Activated T-helper 2 cell treated with anti-CD3 and anti-CD28 coated beads, Interferon-gamma antibody, Interleukin-2, Interleukin-4, amounts not matched to agents 10 μg/mL and 5 μg/mL and 100 μg/mL, durations not matched to agents 14 hours and 24 hours and 36 hours (primary cell): ENCODE measurements at places on chromosomes 4 and X.

- H3K27me3 ChIP-seq, result peaks cover 11% of the 10 kb centered on the region
- H3K36me3 ChIP-seq, result no peaks in the 10 kb centered on the region
- no peak for DNase-seq
- H3K4me3 ChIP-seq, result no peak overlapping the region
- no peak overlapping the region for H3K27ac ChIP-seq
Observed at GRCh38 chr4:121093261-121093660, 20.9 kb upstream of the NDNF start.

GRCh38 chr4:100569196-100569595, 51.4 kb upstream of the EMCN start:
- DNase-seq, result no peak
- H3K4me1 ChIP-seq, result peaks cover 19% of the 10 kb centered on the region
- H3K4me3 ChIP-seq, result no peak overlapping the region

DNA sequence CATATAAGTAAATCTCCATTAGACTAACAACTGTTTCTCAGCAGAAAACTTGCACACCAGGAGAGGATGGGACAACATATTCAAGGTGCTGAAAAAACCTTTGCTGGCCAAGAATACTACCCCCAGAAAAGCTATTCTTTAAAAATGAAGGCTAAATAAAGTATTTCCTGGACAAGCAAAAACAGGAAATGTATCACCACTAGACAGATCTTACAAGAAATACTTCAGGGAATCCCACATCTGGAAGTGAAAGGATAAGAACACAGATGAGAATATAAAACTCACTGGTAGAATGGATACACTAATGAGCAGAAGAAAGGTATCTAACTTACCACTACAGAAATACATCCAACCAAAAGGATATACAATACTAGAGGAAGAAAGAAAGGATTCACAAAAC, 27.0 kb upstream of the ADH1C start:
- H3K36me3 ChIP-seq, result no peaks in the 10 kb centered on the region
- DNase-seq, result no peak
- H3K4me1 ChIP-seq, result no peaks in the 10 kb centered on the region
- no peak overlapping the region for H3K27ac ChIP-seq
- no peak overlapping the region for H3K4me3 ChIP-seq

GRCh38 chrX:15202454-15203177, 67.3 kb downstream of the ASB9 start:
- no peak overlapping the region for H3K4me3 ChIP-seq
- H3K27ac ChIP-seq, result no peak overlapping the region
- H3K4me1 ChIP-seq, result peaks cover 30% of the 10 kb centered on the region

DNA sequence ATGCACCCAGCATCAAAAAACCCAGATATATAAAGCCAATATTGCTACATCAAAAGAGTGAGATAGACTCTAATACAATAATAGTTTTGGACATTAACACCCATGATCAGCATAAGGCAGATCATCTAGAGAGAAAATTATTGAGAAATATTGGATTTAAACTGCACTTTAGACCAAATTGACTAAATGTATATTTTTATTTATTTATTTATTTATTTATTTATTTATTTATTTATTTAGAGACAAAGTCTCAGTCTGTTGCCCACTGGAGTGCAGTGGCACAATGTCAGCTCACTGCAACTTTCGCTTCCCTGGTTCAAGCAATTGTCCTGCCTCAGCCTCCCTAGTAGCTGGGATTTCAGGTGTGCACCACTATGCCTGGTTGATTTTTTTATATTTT, 193.0 kb downstream of the KLHL4 start:
- H3K4me1 ChIP-seq, result no peaks in the 10 kb centered on the region
- H3K27me3 ChIP-seq, result no peaks in the 10 kb centered on the region
- H3K4me3 ChIP-seq, result no peak overlapping the region
- no peak overlapping the region for H3K27ac ChIP-seq

DNA sequence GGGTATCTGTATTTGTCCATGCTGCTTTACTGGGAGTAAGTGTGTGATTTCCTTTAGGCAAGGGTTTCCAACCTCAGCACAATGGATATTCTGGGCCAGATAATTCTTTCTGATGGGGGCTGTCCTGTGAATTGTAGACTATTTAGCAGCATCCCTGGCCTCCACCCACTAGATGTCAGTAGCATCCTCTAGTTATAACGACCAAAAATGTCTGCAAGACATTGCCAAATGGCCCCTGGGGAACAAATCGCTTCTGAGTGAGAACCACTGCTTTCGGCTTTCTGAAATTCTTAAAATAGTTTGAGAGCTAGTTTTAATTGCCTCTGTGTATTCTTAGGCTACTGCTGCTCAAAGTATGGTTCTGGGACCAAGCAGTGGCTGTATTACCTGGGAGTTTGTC, 81.2 kb upstream of the GPM6B start:
- no peak overlapping the region for H3K27ac ChIP-seq
- H3K36me3 ChIP-seq, result no peaks in the 10 kb centered on the region
- no peaks in the 10 kb centered on the region for H3K4me1 ChIP-seq
- no peak for DNase-seq

- no peak for DNase-seq
- H3K27me3 ChIP-seq, result no peaks in the 10 kb centered on the region
- no peaks in the 10 kb centered on the region for H3K36me3 ChIP-seq
- H3K4me1 ChIP-seq, result no peaks in the 10 kb centered on the region
Observed at GRCh38 chrX:142149919-142150318, 55.2 kb downstream of the MAGEC2 start.

DNA sequence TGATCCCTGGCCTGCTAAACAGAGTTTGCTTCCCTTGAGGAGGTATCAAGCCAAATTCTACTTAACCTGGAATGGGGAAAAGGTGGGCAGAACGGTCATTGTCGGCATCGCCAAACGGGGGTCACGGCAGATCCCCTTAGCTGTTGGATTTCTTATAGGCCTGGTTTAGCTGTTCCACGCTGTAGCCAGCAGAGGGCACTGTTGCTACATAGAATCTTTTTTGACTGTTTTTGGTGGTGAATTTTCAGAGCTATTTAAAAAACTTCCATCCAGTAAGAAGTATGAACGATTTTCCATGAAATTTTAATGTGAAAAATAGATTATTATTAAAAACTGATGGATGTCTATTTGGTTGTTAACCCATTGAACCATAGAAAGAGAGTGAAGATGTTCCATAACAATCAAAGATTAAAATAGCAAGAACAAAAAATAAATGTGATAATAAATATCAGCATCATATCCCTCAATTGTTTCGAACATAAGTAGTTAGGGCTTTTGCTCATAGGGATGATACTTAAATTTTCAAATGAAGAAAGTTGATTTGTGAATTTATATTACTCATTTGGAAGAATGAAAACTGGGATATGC, 56.6 kb downstream of the LINC00632 start:
- no peak overlapping the region for H3K4me3 ChIP-seq
- peak; percentile 8 for DNase-seq
- no peak overlapping the region for H3K27ac ChIP-seq
- no peaks in the 10 kb centered on the region for H3K36me3 ChIP-seq
- peaks cover 12% of the 10 kb centered on the region for H3K27me3 ChIP-seq

GRCh38 chr4:111046811-111047210, 423.9 kb upstream of the PITX2 start:
- H3K4me3 ChIP-seq, result no peak overlapping the region
- H3K27ac ChIP-seq, result no peak overlapping the region
- H3K36me3 ChIP-seq, result no peaks in the 10 kb centered on the region
- no peak for DNase-seq
- no peaks in the 10 kb centered on the region for H3K4me1 ChIP-seq

DNA sequence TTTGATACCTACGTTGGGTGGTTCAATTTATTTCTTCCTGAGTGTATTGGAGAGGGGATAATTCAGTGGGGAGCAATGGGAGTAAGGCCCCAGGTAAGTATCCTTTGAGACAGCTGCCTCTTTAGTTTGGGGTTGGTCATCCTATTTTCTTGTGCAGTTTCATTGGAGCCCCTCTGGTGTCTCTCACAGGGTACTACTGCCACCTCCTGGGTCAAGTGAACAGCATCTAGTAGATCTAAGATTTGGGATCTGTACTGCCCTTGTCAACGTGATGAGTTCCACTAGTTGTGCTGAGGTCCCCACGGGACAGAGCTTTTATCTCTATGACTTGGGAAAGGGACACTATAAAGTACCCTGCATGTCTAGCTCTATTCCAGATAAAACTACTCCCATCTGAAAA, 80.6 kb downstream of the PBDC1 start:
- no peak overlapping the region for H3K4me3 ChIP-seq
- no peaks in the 10 kb centered on the region for H3K27me3 ChIP-seq
- DNase-seq, result no peak
- H3K27ac ChIP-seq, result no peak overlapping the region

DNA sequence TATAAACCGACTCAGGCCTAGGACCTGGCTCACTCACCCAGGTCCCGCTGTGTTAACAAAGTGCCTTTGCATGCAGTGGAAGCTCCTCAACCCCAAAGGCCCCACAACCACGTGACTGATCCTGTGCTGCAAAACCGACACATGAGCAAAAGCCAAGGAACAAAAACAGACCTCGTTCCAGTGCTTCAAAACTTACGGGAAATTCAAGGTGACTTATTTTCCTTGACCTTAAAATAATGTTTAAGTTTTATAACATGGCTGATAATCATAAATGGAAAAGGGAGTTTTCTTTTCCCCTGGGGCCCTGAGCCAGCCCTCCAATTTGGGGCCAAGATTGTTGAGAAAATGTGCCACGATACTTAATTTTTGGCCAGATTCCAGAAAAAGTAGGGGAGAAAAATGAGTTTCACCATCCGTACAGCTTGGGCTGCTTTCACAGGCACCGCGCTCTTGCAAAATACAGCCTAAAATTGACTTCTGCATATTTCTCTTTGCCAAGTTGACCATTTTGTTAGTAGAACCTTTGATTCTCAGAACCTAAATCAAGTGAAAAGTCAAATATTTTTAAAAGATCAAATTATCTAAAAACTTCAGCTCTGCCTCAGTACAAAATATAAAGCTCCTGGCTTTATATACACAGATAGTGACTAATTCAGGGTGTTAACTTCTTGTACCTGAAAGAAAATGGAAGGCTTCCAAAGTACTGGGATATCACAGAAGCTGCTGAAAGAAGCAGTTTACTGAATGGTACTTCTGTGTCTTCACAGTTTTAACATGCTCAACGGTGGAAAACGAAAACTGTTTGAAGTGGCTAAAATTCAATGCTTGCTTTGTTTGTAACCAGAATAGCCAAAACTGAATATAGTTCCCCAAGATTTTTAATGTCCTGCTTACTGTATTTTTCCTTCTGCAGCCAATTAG, 93.8 kb downstream of the APBB2 start:
- no peak overlapping the region for H3K27ac ChIP-seq
- no peak for DNase-seq
- H3K4me1 ChIP-seq, result no peaks in the 10 kb centered on the region
- no peak overlapping the region for H3K4me3 ChIP-seq

DNA sequence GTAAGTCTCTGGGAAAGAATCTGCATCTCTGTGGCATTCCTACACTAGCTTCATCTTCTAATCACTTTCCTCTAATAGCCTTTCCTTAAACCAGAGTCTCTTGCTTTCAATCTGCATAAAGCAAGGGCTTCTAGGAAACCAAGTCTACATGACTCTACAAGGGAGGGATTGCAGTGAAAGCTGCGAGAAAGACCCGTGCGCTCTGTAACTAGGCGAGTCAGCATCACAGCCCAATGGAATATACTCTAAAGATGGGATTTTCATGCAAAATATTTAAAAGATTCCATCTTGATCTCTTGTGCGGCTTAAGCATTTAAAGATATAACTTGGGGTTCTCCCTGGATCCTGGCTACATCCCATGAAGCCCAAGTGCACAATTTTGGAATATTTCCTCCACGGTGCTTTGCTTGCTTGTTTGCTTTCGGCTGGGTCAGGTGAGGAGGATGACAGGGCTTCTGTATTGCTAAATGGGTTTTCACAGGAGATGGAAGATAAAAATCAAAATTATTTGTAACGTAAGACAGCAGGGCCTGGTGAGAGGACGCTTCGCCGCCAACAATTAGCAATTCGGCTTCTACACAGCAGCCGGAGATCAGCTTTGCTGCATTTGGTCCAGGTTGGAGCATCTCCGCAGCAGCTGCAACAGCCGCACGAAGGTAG, 687 bp upstream of the GRIA2 start:
- no peaks in the 10 kb centered on the region for H3K4me1 ChIP-seq
- no peaks in the 10 kb centered on the region for H3K36me3 ChIP-seq
- H3K27ac ChIP-seq, result no peak overlapping the region
- no peak for DNase-seq
- peaks cover 20% of the 10 kb centered on the region for H3K27me3 ChIP-seq
- no peak overlapping the region for H3K4me3 ChIP-seq

- peaks cover 4% of the 10 kb centered on the region for H3K4me1 ChIP-seq
- DNase-seq, result no peak
- no peak overlapping the region for H3K27ac ChIP-seq
Observed at GRCh38 chr4:147928400-147928799, 196.5 kb downstream of the ARHGAP10 start.

DNA sequence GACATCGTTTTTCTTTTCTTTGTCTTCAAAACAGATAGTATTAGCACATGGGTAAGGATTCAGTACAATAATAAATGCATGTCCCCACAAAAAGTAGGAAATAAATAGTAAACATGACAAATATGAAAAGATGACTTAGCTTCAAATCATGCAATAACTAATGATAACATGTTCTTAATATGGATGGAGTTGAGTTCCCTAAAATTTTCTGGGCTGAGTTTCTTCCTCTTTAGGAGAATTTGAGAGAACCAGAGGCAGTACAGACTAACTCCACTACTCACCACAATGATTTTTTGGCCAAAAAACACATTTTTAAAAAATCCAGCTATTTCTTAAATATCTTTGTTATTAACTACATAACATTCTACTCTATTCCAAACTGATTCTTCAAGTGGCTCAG, 432.3 kb upstream of the HS3ST1 start:
- H3K27me3 ChIP-seq, result no peaks in the 10 kb centered on the region
- H3K4me1 ChIP-seq, result no peaks in the 10 kb centered on the region
- no peak overlapping the region for H3K4me3 ChIP-seq
- no peaks in the 10 kb centered on the region for H3K36me3 ChIP-seq
- no peak overlapping the region for H3K27ac ChIP-seq

- no peak overlapping the region for H3K27ac ChIP-seq
- no peak overlapping the region for H3K4me3 ChIP-seq
- H3K4me1 ChIP-seq, result peaks cover 4% of the 10 kb centered on the region
- no peaks in the 10 kb centered on the region for H3K36me3 ChIP-seq
Observed at GRCh38 chr4:165359506-165359905, 19.3 kb upstream of the CPE start.

GRCh38 chr4:8688041-8688907, 95.7 kb downstream of the CPZ start:
- H3K36me3 ChIP-seq, result no peaks in the 10 kb centered on the region
- no peak overlapping the region for H3K27ac ChIP-seq
- DNase-seq, result no peak

DNA sequence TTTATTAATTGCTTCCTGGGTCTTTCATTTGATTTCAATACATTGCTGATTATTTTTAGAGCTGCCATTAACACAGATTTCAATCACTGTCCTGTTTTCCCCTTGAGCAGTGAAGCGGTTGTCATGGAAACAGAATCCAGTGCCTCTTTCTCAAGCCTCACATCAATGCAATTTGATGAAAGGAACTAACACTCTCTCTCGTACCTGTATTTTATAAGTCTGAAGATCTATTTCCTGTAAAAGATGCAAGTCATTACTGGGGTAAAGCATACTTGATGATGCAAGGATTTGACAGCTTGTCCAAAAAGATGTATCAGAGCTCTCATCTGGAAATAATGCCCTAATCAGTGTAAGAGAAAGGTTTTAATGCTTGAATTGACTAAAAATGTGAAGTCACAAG, 17.9 kb upstream of the GASK1B start:
- H3K27ac ChIP-seq, result no peak overlapping the region
- H3K36me3 ChIP-seq, result no peaks in the 10 kb centered on the region
- H3K27me3 ChIP-seq, result no peaks in the 10 kb centered on the region
- no peak overlapping the region for H3K4me3 ChIP-seq
- H3K4me1 ChIP-seq, result peaks cover 1% of the 10 kb centered on the region
- DNase-seq, result no peak
